Esophagus mucosa (tissue), 1 donor: ENCODE measurements at places on chromosomes 11 and 22. TPM values are rescaled to one million over a fixed set of nuclear protein-coding genes. Genes with fewer than 3 reads are reported as not detected.

- ATAC-seq: no peak
Observed at GRCh38 chr11:91641153-91641552, 583.5 kb upstream of the FAT3 start.

GRCh38 chr11:121564948-121565684 lies 112.3 kb upstream of the SORL1-AS1 start:
- no peak for ATAC-seq

Gene CHST1
- total RNA-seq: 3.0 TPM

- no peak for ATAC-seq
Observed at GRCh38 chr22:17684245-17684644, 45.7 kb downstream of the BCL2L13 start.

GRCh38 chr11:95877291-95877690 lies 46.6 kb downstream of the MTMR2 start:
- no peak for ATAC-seq

Gene IGHMBP2
- 12.6 TPM for total RNA-seq

DNA sequence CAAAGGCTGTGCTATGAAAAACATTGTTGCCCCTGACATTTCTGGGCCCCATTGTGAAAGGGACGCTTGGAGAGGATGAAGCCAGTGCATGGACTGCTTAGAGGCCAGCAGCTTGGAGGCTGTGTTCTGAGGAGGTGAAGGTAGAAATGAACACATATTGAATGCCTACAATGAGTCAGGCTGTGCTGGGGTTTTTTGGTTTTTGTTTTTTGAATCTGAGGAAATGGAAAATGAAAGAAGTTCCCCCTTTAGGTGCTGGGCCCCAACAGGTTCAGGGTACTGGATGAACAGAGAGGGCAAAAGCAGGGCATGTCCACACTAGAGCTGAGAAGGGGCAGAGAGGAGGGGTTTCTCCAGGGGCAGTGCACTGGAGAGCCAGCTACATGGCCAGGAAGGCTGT lies 166.1 kb upstream of the API5 start:
- ATAC-seq: no peak

Gene APOL1
- total RNA-seq: 19.0 TPM

- no peak for ATAC-seq
Observed at GRCh38 chr11:35487532-35488078, 37.8 kb downstream of the PAMR1 start.

DNA sequence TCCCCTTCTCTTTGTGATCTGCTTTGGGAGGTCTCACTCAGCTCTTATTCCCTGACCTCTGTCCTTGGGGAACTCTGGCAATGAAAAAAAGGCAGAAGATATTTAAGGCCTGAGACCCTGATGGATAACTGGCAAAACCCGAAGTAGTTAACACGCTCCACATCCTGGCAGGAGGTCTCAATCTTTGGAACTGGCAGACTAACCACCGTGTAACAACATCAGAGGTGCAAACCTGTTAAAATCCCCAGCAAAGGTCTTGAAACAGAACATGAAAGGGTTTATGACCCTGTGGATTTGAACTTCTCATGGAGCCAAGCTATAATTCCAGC lies 160.3 kb downstream of the DBX1 start:
- no peak for ATAC-seq

Gene SLC7A4
- 4.2 TPM for total RNA-seq

GRCh38 chr11:104094576-104094975 lies 58.1 kb downstream of the DDI1 start:
- ATAC-seq: no peak

DNA sequence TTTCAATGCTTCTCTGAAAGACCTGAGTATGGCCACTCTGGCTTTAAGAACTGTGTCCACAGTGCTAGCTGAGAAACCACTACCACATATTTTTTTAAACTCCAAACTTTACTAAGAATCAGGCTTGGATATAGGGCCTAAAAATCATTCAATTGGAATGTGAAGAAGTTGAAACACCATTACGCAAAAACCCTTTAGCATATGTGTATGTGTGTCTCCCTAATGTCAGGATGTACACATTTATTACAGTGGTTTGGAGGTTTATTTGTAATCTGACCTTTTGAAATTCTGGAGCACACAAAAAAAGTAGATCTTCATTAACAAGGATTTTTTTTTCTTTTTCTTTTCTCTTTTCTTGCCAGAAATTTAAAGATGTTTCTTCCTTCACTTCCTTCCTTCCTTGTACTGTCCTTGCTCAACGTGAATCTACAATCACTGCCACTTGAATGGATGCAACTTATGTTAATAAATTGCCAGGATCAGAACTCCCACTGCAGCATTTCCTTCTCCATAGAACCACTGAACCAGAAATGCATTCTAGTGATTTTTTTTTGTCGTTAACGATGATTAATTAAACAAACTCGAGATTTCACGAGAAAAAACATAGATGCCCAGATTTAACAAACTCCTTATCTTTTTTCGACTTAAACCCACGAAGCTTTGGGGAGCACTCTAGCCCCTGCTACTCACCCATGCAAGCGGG lies 3.1 kb upstream of the ADM start:
- no peak for ATAC-seq

GRCh38 chr22:40161194-40161593 lies 16.5 kb upstream of the TNRC6B start:
- no peak for ATAC-seq

GRCh38 chr11:19259487-19260345 lies 19.0 kb upstream of the E2F8 start:
- ATAC-seq: peak; percentile 84

DNA sequence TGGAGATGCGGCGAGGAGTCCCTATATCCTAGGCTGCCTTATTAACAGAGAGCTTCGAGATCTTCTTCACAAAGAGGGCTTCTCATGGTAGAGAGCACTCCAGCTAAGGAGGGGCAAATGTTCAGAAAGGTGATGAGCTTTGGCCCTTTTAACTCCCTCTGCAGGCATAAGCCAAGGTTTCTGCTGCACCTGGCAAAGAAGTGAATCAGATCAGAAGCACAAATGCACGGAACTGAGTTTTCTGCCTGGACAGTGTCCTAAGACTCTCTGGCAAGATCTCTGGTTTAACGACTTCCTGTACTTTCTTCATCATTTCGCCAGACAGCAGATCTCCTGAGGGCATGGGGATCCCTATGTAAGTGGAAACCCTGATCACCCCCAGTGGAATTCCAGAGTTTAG lies 37.2 kb downstream of the POU2AF3 start:
- peak; percentile 21 for ATAC-seq

Gene C11orf97
- not detected for total RNA-seq

Gene FBLN1
- total RNA-seq: 39.5 TPM

- no peak for ATAC-seq
Observed at GRCh38 chr11:132045107-132045506, 674.7 kb downstream of the NTM start.

Gene ACTN3
- 0.44 TPM for total RNA-seq

GRCh38 chr11:62406034-62406433 lies 12.8 kb upstream of the SCGB1A1 start:
- ATAC-seq: no peak

GRCh38 chr22:41215926-41216325 lies 10.8 kb downstream of the L3MBTL2 start:
- no peak for ATAC-seq

DNA sequence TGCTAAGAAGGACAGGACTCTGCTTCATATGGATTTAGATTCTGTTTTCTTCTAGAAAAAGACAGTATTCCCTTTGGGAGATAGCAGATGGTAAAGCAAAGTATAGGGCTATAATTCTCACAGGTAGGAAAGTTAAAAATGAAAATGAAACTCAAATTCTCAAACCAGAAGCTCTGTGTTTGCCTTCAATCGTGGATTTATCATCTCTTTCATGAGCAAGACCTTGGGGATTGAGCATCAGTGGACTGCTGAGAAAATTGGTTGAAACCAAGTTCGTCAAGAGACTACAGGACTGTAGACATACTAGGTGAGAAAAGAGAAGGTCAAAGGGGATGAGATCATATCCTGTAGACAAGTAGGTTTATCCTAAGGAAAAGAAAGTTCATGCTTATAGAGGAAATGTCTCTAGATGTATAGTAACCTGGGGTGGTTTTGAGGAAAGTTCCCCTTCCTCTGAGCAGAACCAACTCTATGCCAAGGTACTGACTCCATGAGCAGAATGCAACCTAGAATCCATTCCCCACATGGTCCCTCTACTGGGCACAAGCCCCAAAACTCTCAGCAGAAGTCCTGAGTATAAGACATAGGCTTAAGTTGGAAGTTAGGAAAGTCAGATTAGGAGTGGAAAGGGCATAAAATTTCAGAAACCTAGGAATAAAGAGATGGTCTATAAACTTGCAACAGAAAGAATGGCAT lies 46.5 kb downstream of the SLC5A12 start:
- no peak for ATAC-seq

Gene KRTAP5-11
- not detected for total RNA-seq

Gene HBE1
- total RNA-seq: not detected

GRCh38 chr11:45692808-45693453 lies 27.5 kb upstream of the CHST1 start:
- no peak for ATAC-seq

- no peak for ATAC-seq
Observed at GRCh38 chr22:20232781-20233180, 35.3 kb downstream of the RTN4R start.

- ATAC-seq: no peak
Observed at GRCh38 chr22:47567126-47568090, 805.0 kb downstream of the TBC1D22A start.

Gene SAA2
- total RNA-seq: 19.0 TPM

GRCh38 chr11:13682212-13682611 lies 13.7 kb downstream of the FAR1 start:
- ATAC-seq: no peak

DNA sequence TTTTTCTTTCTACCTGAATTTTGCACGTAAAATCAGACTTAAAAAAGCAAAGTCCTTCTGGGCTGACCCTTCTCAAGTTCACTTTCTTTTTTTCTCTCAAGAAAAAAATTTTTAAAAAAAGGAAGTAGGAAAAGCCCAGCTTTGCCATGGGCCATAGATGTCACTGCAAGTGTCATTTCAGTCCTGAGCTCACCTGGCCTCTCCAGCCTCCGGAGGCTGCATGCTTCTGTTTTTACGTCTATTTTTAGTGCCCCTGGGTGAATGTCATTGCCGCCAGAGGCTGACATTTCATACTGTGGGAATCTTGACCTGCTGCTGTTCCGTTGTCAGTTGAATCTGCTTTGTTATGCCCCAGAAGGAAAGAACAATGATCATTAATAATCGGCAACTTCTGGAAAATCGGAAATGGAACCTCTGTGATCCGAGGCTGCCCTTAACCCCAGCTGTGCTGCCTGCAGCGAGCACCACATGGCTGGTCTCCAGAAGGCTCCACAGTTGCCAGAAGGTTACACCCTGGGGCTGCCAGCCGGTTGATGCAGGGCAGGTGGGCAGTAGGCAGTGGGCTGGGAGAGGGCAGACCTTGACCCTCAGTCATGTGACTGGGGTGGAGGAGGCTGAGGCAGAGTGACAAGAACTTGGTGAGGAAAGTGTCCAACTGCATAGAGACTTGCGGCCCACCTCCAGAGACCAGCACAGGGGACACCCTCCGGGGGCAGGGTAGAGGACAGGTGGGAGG lies 16.7 kb upstream of the MYEOV start:
- ATAC-seq: no peak

Gene RGL4
- not detected for total RNA-seq

DNA sequence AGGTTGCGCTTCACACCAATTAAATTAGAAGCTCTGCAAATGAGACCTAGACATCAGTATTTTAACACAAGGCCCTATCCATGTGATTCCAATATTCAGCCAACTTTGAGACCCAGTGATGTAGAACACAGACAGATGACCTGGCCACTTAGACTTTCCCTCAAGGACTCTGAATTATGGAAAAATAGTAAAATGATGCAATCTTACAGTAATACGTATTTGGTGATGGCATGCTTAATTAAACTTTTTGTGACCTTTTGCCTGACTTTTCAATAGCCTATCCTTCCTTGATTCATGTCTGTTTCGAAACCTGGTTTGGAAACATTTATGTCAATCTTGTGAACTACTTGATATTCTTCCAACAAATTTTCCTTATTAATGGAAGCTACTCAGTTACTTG lies 521.2 kb downstream of the KCNA4 start:
- no peak for ATAC-seq

DNA sequence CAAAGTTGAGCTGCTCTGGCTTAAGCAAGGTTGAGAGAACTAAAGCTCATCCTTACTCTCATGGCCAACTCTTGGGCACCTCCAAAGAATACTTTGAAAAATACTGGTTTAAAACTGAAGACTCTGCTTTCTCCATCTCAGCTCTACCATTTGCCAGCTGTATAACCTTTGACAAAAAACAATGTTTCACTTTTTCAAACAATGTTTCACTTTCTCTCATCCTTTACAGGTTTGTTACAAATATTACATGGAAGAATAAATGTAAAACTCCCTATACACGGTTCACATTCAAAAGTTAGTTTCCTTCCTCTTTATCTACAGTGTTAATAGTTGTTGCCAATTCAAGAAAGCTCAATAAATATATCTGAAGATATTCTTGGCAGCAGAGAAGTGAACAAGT lies 19.2 kb downstream of the AMBRA1 start:
- ATAC-seq: no peak

Gene KRTAP5-2
- not detected for total RNA-seq

Gene APOA5
- total RNA-seq: not detected

DNA sequence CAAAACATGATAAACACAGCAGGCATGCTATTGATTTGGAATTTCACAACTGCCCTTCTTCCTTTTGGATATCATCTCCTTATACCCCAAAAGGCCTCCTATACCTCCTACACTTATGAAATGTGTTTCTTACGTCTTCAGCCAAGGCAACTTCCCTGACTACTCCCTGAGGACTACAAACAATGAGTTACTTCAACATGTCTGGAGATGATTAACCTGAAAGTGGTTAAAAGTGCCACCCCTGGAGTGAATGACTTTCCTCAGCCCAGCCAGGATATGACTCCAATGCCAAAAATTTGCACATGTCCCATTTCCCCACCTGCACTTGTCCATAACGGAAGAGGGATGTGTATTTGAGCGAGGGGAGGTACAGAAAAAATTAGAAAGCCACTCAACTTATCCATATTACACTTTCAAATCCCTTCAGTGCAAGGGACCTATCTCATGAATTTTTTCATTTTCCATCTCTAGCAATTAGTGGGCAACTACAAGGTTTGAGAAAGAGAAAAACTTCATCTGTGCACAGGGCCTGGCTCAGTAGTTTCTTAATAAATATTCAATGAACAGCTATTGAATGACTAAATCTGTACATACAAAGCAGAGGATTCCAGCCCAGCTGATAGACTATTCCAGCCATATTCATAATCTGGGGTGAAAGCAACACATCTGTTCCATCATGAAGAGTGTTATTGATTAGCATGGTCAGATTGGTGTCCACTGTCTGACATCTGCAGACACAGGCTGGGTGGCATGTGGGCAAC lies 36.8 kb downstream of the KIRREL3 start:
- no peak for ATAC-seq

Gene PRG3
- not detected for total RNA-seq

Gene PTPN5
- not detected for total RNA-seq

GRCh38 chr11:83941050-83941449 lies 654.9 kb upstream of the CCDC90B start:
- ATAC-seq: no peak

DNA sequence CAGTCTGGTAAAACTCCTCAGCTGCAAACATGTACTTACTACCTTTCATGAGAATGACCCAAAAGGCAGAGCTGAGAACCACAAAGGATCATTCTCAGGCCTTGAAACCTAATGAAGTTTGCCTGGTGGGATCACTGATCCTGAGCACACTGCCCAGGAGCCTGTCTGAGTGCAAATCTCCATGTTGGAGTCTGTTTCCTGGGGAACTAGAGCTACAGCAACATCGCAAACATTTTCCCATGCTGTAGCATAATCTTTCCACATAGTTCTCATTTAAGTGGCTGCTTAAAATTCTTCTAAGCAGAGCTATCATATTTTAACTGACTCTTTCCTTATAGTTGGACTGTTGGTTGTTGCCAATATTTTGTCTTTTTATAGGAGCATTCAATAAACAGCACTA lies 58.5 kb downstream of the GUCY1A2 start:
- no peak for ATAC-seq
